H4 (cell line): ENCODE measurements at places on chromosomes 13 and 19. TPM values are rescaled to one million over a fixed set of nuclear protein-coding genes. Genes with fewer than 3 reads are reported as not detected.

DNA sequence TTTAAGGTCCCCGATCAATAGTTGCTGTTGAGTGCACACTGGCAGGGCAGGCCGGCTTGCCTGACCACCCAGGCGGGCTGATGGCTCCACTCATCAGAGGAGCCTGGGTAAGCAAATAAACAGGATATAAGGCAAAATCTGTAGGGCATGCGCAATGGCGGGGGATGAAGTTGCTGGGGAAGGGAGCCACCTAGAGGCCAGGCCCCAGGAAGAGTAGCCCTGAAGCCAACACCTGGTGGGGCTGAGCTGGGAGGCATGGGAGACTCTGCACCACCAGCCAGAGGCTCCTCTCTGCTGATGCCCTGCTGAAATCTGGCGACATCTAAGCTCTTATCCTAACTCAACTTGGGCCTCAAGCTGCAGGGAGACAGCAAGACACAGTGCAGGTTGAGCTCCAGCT lies 324.3 kb downstream of the ZNF536 start:
- DNase-seq: peak; percentile 78

DNA sequence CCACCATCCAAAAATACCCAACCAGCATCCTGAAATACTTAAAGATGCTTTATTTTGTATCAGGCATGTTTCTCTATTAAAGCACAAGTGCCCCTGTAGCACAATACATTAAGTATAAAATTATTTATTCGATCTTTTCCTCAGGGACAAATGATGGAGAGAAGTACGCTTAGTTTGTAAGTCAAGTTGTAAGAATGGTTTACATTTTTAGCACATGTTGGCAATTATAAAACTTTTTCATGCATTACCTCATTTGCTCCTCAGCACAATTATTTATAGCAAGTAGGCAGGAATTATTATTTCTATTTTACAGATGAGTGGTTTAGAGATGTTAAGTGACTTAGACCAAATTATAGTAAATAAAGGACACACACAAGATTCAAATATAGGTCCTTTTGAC lies 232.6 kb upstream of the HTR2A start:
- DNase-seq: no peak

GRCh38 chr13:39254601-39255000 lies 216.3 kb downstream of the NHLRC3 start:
- DNase-seq: no peak

GRCh38 chr13:95535243-95535642 lies 17.3 kb upstream of the CLDN10 start:
- DNase-seq: peak; percentile 25

The SPATA13 gene
- 5.1 and 12.1 TPM in 2 replicates for total RNA-seq

The TBXA2R gene
- total RNA-seq: 1.6 TPM in 1 of 2 replicates, not detected in the other

The TMC4 gene
- total RNA-seq: not detected in 2 replicates
